ENCODE measurements at places on chromosomes 5 and 9. TPM values are rescaled to one million over a fixed set of nuclear protein-coding genes. Genes with fewer than 3 reads are reported as not detected.

Gene AKNA
- total RNA-seq: 32.4 TPM

DNA sequence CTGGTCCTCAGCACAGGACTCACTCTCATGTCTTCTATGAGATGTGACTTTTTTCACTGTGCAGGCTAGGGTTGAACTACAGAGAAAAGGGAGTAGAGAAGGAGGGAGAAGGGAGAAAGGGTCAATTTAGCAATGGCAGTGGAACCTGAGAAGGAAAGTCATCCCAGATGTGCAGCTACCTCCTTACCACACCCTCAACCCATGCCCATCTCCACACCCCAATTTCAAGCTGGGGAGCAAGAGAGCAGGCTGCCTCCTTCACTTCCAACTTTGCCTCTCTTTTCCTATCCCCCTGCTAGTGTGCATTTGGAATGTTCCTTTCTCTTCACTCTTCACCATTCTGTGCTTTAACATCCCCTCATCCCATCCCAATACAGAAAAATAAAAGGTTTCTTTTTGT, 163.5 kb upstream of the MAP3K1 start:
- no peak for DNase-seq

Gene TTLL11
- total RNA-seq: 11.8 TPM

Gene COL15A1
- 126 TPM for total RNA-seq

DNA sequence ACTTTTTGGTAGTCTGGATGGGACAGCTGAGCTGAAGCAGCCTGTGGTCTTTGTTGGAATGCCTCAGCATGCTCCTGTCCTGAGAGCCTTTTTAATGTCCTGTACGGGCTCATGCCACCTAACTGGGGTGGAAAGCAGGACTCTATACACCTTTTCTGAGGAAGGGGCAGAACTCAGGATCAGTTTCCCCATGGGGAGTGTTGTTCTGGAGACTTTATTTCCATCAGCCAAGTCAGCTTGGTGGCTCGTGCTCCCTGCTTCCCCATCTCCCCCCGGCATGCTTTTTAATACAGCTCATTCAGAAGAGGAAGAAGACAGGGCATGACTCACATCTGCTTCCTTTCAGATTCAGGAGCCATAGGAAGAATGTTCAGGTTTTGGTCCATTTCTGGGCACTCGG, 5.1 kb upstream of the SEPTIN8 start:
- no peak for DNase-seq

Gene SLC46A2
- 0.28 TPM for total RNA-seq

DNA sequence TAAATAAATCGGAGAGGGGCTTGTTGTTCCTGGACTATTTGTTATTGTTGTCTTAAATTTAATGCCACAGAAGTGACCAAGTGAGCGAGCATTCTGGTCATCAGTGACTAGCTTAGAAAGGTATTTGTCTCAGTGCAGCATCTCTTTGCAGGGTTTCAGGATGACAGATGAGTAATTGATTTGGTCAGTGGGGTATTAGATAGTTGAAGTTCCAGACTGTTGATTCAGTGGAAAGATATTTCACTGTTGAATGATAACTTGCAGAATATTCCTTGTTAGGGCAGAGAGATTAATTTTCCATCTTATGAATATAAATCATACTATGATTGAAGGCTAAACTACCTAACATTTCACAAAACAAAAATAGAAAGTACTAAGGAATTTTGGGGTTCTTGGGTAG, 122.4 kb downstream of the TRIO start:
- no peak for DNase-seq

DNA sequence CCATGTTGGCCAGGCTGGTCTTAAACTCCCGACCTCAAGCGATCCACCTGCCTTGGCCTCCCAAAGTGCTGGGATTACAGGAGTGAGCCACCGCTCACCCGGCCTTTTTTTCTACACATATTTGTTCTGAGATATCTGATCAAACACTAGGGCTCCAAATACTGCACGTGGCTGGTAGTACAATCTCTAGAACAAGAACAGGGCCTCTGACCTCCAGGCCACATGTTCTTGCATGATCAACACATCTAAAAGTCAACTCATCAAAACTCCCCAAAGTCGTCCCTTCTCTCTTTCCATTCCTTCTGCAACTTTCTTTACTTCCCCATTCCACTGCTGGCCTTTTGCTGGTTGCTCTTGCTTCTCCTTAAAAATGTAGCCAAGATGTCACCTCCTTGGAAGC, 113.3 kb upstream of the LHFPL2 start:
- no peak for DNase-seq
